ENCODE measurements at places on chromosomes 12 and 14.

DNA sequence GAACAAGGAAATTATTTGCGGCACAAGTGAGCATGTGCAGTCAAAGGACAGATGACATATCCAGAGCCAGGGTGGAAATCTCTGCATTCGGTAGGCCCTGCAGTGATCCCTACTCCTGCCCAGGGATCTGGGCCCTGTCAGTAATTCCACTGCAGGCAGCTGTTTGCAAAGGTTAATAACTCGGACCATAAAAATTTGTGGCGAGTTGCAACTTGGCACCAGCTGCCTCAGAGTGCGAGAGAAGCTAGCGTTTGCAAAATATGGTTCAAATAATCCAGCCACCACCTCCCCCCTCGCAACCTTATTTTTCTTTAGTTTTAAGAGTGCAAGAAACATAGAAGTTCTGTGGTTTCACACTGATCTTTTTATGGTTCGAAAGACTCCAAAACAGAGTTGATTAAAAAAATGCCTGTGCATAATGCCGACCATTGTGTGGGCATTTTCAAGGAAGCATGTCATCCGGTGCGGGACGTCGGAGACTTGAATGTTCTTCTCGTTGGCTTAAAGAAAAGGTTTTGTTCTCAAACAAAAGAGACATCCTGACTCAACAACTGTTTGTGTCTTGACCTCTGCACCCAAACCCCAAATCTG is 224.5 kb downstream of the BCL11B start:
- no peak for DNase-seq

DNA sequence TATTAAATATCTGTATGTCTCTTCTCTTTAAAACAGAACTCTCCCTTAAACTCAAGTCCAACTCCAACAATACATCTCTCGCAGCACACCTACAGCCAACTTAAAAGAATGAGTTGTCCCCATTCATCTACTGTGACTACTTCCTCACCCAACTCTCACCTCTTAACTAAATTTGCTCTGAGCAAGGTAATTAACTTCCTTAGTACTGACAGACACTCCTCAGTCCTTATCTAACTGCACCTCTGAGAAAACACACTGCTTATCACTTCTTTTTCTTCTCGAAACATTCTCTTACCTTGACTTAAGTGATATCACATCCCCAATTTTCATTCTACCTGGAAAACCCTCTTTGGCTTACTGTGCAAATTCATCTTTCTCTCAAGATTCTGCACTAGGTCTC is 7.0 kb downstream of the ERGIC2 start:
- DNase-seq, result no peak

- DNase-seq, result no peak
Measured at GRCh38 chr14:52402812-52403526, 88.9 kb downstream of the PTGER2 start.

- DNase-seq, result no peak
Measured at GRCh38 chr14:38745861-38746260, 357.2 kb downstream of the SEC23A start.

DNA sequence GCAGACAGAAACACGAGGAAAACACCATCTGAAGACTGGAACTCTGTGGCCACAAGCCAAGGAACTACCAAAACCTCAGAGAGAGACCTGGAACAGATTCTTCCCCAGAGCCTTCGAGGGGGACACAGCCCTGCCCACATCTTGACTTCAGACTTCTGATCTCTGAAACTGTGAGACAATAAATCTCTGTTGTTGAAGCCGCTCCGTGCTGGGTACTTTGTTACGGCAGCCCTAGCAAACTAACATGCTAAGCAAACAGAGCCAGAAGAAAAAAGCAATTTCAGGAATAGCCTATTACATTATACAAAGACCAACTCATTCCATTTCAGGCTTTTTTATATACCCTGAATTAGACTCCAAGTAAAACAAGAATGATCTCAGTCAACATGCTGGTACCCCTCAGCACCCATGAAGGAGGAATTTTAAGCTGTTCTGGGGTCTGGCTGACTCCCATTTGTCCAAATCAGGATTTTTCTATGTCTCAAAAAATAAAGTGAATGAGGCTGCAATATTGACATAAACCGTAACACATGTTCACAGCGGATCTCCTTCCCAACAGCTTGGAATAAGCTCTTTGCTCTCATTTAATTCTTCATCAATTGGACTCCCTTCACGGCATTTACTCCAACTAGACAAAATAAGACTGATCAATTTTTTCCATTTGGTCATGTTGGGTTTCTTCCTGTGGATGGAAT is 190.1 kb downstream of the FOXN3 start:
- DNase-seq, result no peak

- no peak for DNase-seq
Measured at GRCh38 chr14:38944691-38945090, 158.3 kb downstream of the SEC23A start.

DNA sequence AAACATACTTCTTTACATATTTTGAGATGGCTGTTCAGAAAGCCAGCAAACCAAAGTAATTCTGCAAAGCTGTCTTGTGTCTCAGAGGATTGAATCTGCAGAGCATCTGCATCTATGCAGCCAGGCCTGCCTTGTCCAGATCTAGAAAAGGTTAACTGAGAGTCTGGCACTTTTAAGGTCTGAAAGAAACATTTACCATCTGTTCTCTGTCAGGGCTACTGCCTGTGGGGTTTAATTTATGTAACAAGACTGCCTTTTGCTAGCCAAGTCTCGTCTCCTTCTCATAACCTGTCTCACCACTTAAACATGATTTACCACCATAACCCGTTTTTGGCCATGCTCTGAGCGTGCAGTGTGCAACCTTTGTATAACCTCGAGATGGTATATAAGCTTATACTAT is 194.2 kb downstream of the SYT10 start:
- DNase-seq, result no peak

Measured in stimulated activated CD4-positive, alpha-beta T cell treated with anti-CD3 and anti-CD28 coated beads, Interleukin-1b, Interleukin-23, amount 100 ng/mL, for 4 hours (primary cell).